ENCODE measurements at places on chromosomes 12 and 14. TPM values are rescaled to one million over a fixed set of nuclear protein-coding genes. Genes with fewer than 3 reads are reported as not detected.

KRT71 gene
- not detected for total RNA-seq

APOLD1 gene
- total RNA-seq: 3.1 TPM

BAZ2A gene
- 49.9 TPM for total RNA-seq

TAS2R42 gene
- not detected for total RNA-seq

PPP1R1A gene
- not detected for total RNA-seq

EXOC3L4 gene
- total RNA-seq: 0.20 TPM

PTMS gene
- total RNA-seq: 234 TPM

ALDH6A1 gene
- 17.0 TPM for total RNA-seq

RTN1 gene
- total RNA-seq: 0.80 TPM

SDR9C7 gene
- total RNA-seq: 26.0 TPM

ZNF891 gene
- total RNA-seq: 0.64 TPM

ATF7IP gene
- 55.0 TPM for total RNA-seq
